RPMI8226 (cell line): ENCODE measurements at places on chromosomes 12 and 14.

DNA sequence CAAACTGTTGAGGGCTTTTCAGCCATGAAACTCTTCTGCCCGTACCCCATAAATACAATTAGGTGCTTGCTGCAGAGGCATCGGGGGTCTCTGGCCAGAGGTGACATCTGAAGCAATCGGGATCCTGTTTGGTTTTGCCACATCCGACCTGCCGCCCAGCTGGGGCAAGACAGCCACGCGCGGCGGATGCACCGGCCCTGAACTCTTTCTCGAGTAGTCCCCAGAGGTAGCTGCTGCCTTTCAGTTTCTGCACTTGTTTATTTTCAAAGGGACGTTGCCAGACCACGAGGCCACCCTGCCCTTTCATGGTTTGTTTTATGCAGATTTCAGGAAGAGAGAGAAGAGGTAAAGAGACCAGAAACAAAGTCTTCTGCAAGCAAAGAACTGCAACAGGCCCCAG is 10.6 kb upstream of the MLXIP start:
- peak; percentile 70 for DNase-seq

DNA sequence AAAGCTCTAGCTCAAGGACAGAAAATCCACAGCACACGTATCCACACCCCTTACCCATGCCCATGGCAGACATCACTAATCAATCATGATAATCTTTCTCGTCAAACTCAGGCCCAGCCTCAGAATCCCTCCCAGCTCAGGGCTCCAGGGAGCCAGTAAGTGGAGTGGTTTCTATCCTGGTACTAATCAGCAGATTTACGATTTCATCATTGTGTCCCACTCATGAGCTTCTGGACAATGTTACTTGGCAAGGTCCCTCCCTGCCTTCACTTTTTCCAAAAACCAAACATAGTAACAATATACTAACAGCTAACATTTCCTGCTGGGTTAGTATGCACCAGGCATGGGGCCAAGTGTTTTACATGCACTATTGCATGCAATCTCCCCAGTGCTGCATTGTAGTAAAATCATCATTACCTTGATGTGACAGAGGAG is 45.8 kb upstream of the NCOR2 start:
- no peak for DNase-seq

GRCh38 chr14:65834812-65835211 is 422.3 kb downstream of the FUT8 start:
- DNase-seq: no peak

- peak; percentile 41 for DNase-seq
These were observed 179.0 kb downstream of the SLC15A4 start for GRCh38 chr12:128644664-128645296.

DNA sequence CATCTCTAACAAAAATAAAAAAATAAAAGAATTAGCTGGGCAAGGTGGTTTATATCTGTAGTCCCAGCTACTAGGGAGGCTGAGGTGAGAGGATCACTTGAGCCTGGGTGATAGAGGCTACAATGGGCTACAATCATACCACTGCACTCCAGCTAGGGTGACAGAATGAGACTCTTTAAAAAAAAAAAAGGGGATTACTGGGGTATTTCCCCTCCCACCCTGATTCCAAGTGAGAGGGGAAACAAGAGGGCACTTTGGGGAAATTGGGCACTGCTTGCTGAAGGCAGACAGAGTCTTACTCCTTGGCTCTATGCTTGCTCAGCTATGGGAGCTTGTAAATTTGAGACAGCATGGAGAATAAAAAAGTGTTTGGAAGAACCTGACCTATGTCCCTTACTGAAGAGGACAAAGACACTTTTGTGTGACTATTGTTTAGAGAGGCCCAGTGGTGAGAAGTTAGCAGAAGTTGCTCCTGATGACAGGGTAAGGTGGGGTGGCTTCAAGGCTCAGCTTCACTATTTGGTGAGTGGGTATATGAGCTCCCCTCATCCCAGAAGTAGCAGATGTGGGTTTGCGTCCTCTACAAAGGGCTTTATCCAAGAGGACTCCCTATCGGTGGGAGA is 44.0 kb downstream of the KLRG1 start:
- DNase-seq: no peak

GRCh38 chr12:57539-57938 is 9.0 kb upstream of the IQSEC3 start:
- no peak for DNase-seq

- peak; percentile 23 for DNase-seq
These were observed 70.6 kb downstream of the SAMD4A start for GRCh38 chr14:54637270-54638134.

- peak; percentile 10 for DNase-seq
These were observed 623.1 kb upstream of the LRFN5 start for GRCh38 chr14:40983604-40984003.

DNA sequence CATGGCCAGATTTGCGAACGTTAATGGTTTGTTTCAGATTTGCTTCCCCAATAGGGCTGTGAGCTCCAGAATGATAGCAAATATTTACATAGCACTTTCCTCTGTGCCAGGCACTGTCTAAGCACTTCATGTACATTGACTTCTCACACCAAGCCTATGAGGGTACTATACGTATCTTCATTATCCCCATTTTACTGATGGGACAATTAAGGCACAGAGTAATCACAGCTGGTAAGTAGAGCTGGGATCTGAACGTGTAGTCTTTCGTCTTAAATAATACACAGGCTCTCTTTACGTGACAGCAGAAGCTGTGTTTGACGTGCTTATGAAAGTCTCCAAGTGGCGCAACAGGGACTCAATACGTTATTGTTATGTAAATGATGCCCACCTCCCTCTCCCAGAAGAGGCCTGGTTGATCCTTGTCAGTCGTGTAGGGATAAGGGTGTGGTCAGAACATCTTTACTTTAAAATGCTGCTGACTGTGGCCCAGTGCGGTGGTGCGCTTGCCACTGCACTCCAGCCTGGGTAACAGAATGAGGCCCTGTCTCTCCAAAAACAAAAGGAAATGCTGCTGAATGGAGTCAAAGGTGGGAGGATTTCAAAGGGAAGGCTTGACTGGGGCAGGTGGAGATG is 66.3 kb upstream of the TCL1B start:
- DNase-seq: no peak

DNA sequence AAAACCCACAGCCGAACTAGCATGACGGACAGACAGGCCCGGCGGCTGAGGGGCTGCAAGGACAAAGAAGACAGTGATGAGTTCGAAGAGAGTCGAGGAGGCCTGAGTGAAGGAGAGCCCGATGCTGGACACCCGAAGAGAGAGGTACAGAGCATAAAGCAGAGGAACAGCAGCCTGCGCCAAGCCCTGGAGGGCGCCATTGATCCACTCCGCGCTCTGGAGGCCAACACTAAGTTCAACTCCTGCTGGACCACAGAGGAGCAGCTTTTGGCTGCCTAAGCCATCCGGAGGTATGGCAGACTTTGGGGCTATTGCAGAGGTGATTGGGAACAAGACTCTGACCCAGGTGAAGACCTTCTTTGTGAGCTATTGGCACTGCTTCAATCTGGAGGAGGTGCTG is 7.8 kb upstream of the PLXNC1 start:
- DNase-seq: peak; percentile 37

- no peak for DNase-seq
These were observed 98.1 kb downstream of the NEDD1 start for GRCh38 chr12:97005174-97005573.

DNA sequence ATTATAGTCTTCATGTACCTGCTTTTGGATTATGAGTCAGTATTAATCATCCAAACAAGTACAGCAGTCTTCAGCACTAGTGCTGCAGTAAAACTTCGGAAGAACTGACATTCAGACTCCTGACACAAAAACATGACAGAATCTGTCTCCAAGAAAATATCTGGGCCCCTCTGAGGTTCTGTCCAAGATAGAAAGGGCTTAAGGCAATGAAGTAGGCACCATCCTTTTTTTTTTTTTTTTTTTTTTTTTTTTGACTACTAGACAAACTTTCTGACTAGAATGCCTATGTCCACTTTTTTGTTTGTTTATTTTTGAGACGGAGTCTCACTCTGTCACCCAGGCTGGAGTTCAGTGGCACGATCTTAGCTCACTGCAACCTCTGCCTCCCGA is 112.5 kb downstream of the MED13L start:
- no peak for DNase-seq

- no peak for DNase-seq
These were observed 8.6 kb downstream of the TC2N start for GRCh38 chr14:91858536-91859275.

DNA sequence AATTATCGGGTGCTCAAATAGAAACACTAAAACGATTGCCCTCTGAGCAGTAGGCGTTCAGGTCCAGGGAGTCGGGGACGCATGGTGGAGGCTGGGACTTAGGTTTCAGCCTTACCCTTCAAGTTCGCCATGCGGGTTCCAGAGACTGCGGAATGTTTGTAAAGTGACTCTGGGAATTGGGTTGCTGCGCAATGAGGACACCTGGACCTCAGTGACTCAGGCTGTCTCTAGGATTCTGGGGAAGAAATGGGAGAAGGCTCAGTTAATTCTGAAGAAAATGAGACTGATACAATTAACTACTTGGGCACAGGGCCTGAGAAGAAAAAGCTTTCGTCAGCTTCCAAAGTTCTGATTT is 1.1 kb downstream of the LGALS3 start:
- DNase-seq: no peak

DNA sequence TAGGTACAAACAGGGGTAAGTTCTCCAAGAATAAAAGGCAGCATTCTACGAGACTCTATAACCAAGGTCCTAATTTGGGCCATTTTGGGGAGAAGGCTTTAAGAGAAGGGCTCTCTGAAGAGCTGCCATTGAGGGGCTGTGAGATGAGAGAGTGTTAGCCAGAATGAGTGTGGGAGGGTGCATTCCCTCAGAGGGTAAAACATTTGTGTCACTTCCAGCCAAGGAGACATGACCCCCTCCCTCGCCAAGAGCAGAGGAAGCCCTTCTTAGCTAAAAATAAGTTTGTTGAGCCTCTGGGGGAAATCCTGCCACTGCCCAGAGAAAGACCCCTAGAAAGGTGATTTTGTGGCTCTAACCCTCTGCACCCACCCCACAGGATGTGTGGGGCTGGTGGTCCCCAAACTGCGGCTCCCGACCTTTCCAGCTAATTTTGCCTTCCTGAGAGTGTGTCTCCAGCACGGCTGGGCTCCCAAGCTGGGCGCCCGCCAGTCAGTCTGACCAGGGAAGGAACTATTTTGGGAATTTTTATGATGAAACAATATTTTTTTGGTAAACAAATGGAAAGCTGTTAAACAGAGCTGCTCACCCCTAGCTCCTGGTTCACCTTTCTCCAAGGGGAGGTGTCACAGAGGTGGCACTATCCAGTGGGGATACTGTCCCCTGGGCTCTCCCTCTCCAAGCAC is 65.9 kb upstream of the JDP2 start:
- no peak for DNase-seq

GRCh38 chr12:109716092-109716479 is 2.5 kb downstream of the FAM222A start:
- no peak for DNase-seq

- no peak for DNase-seq
These were observed 30.9 kb upstream of the TUBA1C start for GRCh38 chr12:49233842-49234526.

- DNase-seq: no peak
These were observed 57.1 kb downstream of the MARK3 start for GRCh38 chr14:103442288-103442687.

DNA sequence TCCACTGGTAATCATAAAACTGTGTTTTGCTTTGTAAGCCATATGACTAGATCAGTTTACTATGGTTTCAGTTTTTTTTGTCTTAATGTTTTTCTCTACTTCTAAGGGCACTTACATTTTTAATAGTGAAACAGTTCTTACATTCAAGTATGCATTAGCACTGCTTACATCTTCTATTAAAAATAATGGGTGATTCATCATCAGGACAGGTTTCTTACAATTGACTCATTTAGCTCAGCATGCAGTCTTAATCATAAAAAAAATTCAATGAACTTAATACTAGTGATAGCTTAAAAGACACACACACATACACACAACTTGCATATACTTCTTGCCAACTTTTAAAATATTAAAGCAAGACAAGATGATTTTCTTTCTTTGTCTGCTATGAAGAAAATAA is 845.7 kb upstream of the USP15 start:
- DNase-seq: no peak

- no peak for DNase-seq
These were observed 466.9 kb upstream of the RGS6 start for GRCh38 chr14:71465316-71465715.

GRCh38 chr14:32606301-32606700 is 277.2 kb downstream of the AKAP6 start:
- DNase-seq: no peak

- no peak for DNase-seq
These were observed 89.1 kb upstream of the STAC3 start for GRCh38 chr12:57340104-57340503.

GRCh38 chr12:785706-786105 is 33.3 kb downstream of the WNK1 start:
- DNase-seq: no peak

DNA sequence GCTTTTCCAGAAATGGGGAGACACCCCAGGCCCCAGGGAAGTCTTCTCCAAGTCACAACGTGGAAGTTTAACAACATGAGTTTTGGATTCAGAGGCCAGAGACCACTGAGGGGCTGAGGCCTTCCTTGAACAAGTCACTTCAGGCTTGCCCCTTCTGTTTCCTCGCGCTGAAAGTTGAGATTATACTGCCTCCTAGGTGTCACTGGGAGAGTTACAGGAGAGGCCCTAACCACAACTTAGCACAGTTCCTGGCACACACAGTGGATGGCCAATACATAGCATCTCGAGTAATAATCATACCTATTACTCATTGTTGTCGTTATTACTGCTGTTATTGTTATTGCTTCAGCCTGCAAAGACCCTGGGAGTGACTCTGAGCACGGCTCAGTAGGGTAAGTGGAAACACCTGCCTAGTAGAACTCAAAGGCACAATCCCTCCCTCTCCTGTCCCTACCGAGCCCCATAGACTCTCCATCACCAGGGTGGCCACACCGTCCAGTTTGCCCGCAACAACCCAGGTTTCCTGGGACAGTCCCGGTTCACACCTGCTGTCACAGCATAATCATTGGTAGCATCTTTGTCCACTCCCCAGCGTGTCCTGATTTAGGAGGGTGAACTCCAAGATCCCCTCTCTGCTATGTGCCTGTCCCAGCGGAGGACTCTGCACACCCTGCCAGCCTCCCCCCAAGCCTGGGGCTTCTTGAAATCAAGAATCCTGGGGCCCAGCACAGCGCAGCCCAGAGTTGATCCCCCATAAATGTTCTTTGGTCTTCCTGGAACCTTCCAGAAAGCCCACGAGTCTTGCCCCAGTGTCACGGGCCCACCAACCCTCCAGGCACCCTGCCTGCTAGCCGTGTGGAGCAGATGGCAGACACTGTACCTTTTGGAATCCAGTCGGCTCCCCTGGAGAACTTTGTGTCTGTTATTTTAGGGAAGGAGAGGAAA is 85.0 kb downstream of the SYNE3 start:
- DNase-seq: peak; percentile 23

GRCh38 chr12:73598626-73599025 is 939.0 kb upstream of the ATXN7L3B start:
- no peak for DNase-seq
